PC-3 (cell line): ENCODE measurements at places on chromosomes 7 and 10. TPM values are rescaled to one million over a fixed set of nuclear protein-coding genes. Genes with fewer than 3 reads are reported as not detected.
A peak's percentile ranks its signal among the peaks of the same experiment; 100 is the strongest.

Gene GPR26
- total RNA-seq = not detected in 2 replicates

Gene PKD2L1
- not detected in 2 replicates for total RNA-seq

Gene SEC61A2
- 2.2 and 5.5 TPM in 2 replicates for total RNA-seq

DNA sequence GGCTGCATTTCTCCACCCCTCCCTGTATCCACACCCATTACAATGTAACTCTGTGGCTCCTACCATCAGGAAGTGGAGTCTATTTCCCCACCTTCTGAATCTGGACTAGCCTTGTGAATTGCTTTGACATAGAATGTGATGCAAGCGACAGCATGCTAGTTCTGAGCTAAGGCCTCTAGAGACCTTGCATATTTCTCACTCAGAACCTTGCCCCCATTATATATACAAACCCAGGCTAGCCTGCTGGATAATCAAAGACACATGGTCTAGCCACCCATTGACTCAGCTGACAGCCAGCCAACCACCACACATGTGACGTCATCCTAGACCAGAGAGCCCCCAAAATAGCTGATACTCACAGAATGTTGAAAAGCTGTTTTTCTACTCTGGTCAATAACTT lies 77.9 kb downstream of the CCDC71L start:
- no peak for DNase-seq

DNA sequence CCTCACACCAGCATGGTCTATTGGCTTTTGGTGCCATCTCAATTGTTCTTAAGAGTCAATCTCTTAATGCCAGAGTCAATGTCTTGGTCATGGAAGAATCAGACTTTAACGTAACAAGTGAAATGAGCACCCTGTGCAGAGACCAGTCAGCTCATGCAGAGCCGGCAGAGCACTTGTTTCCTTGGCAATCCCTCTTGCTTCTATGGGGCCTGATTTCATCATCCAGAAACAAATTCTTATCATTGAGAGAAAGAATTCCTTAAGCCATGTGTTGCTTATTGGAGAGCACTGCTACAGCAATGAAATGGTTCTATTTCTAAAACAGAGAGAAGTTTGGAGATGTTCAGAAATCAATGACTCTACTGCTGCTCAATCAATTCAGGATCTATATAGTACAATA lies 212.8 kb downstream of the IPMK start:
- DNase-seq = no peak

DNA sequence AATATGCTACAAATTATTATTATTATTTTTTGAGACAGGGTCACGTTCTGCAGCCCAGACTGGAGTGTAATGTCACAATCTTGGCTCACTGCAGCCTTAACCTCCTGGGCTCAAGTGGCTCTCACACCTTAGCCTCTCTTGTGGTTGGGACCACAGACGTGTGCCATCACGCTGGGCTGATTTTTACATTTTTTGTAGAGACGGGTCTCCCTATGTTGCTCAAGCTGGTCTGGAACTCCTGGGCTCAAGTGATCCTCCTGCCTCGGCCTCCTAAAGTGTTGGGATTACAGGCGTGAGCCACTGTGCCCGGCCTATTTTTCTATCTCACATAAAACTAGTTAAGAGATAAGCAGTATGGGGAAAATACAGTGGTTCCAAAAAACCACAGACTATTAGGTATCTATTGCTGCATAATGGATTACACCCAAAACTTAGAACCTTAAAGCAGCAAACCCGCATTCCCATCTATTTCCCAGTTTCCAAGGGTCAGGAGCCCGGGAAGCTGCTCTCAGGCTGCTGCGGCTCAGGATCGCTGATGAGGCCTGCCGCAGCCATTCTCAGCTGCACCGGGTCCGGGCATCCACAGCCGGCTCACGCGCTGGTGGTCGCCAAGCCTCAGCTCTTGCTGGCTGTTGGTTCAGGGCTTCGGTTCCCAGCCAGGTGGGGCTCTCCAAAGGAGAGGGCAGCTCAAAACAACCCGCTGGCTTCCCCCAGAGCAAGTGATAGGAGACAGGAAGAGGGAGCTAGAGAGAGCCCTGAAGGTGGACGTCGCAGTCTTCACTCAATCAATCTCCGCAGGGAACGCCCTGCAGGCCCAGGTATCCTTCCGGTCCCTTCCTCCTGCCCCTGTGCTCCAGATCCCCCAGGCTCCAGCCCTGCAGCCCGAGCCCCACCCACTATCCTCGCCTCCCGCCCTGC lies 128.2 kb downstream of the UBE2H start:
- DNase-seq = peak; percentile 91

- DNase-seq = peak; percentile 78
Measured at GRCh38 chr7:82109288-82109687, 334.3 kb downstream of the CACNA2D1 start.

DNA sequence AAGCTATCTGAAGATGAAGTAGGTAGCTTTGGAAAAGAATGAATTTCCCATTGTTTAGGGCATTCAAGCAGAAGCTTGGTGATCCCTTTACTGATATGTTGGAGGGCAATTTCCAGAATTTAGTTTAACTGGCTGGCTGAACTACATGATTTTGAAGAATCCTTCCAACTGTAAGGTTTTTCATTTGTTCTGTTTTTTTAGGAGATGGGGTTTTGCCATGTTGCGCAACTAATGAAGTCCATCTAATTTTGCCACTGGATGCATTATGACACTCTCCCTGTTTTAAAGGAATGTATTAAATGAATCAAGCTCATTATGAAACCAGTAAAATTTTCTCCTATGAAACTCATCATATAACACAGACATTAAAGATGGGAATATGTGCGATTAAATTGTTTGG lies 6.1 kb upstream of the DDX50 start:
- no peak for DNase-seq

- DNase-seq = no peak
Measured at GRCh38 chr10:85649461-85649860, 717.1 kb downstream of the GRID1 start.

GRCh38 chr10:58262766-58263165 lies 4.9 kb downstream of the IPMK start:
- no peak for DNase-seq

DNA sequence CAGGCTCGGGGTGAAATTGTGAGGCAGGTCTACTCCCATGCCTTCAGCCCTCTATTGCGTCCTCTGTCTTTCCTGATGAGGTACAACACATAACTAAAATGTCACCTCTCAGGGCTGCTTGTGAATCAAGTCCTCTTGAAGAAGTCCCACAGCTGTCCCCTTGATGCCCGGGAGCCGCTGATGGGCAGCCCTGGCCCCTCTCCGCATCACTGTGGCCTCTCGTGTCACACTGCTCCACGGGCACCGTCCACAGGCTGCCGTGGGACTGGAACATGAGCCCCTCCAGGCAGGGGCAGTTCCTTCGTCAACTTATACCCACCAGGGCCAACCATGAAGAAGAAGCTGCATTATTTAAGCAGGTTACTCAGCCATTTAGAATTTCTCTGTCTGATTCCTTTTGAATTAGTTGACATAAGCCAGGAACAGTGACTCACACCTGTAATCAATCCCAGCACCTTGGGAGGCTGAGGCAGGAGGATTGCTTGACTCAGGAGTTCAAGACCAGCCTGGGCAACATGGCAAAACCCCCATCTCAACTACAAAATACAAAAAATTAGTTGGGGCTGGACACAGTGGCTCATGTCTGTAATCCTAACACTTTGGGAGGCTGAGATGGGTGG lies 58.5 kb upstream of the UBE3C start:
- peak; percentile 39 for DNase-seq
